Activated CD4-positive, alpha-beta memory T cell treated with anti-CD3 and anti-CD28 coated beads, Interleukin-2, amount 10 ng/mL, durations not matched to agents 7 days and 5 days (primary cell): ENCODE measurements at places on chromosomes 3 and 15. TPM values are rescaled to one million over a fixed set of nuclear protein-coding genes. Genes with fewer than 3 reads are reported as not detected.

DNA sequence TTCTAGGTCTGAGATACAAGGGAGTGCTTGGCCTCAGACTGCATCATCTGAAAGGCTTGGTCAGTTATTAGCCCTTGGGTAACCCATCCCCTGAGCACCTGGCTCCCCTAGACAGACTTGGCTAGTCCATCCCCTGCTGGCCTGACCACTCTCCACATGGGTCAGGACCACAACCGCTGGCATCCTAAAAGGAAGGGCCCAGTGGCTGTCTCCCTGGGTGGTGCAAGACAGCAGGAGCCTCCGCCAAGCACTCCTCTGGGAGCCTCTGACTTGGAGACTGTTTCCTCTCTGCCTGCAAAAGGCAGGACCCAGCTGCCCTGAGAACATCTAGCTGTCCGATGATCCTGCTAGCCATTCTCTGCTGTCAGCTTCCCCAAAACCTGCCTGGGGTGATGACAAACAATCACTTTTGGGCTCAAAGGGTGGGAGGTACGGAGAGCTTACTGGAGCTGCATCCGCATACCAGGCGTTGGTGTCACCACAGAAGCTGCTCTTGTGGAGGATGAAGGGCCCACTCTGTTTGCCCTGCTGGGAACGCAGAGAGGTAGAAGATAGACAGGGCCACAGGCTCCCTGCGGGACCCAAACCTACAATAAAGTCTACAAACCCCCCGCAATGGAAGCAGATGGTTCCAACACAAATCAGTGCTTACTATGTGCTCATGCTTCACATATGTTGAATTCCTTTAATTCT lies 108.0 kb upstream of the PRR20G start:
- DNase-seq: no peak

GRCh38 chr3:184677344-184678316 lies 34.2 kb downstream of the MAGEF1 start:
- no peak for DNase-seq

- no peak for DNase-seq
Observed at GRCh38 chr15:92682741-92683510, 27.4 kb upstream of the FAM174B start.

DNA sequence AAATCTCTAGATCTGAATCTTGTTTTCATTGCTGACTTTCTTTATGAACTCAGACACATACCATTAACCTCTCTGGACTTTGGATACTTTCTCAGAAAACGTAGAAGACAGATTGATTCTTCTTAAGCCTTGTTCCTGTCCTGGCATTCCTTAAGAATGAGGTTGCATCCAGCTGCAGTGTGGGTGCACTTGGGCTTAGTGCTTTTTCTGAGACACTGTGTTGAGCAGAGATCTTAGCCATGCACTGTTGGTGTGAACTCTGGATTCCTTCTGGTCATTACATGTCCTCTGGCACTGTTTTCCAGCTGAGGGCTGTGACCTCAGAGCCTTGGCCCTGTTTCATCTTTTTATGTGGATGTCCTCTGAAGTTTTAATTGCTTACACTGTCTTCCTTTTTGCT lies 428.3 kb downstream of the CNTN4 start:
- DNase-seq: no peak

DNA sequence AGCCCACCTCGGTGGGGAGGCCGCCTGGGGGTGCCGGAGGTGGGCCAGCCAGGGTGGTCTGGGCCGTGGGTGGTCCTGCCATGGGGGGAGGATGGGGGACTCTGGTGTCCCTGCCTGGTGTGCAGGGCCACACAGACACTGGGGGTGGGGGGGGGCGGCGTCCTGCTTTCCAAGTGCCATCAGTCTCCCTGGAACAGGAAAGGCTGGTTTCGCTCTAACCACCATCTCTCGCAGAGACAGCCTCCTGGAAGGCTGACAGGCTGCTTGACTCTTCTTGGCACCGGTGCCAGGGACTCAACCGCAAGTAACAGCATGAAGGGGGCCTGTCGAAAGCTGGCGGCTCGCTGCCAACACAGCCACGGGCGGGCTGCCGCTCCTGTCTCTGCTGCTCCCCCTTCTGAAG lies 40.3 kb downstream of the RGMA start:
- DNase-seq: no peak

DNA sequence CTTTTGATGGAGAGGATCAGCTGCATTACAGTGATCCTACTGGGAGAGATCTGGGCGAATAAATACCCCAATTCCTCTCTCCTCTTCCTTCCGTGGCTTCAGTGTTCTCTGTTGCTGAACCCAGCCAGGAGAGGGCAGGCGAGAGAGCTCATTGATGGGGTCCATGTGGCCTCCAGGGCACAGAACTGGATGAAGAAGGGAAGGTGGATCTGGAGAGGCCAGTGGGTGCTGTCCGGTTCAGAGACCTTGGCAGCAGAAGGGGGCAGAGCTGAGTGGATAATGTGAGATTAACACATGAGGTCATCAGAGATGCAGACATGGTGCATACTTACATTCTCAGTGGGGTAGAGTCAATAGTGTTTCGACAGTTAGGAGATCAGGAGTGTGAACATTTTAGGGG lies 193.6 kb downstream of the CLSTN2 start:
- DNase-seq: no peak

- DNase-seq: peak; percentile 35
Observed at GRCh38 chr3:188309437-188310269, 155.7 kb downstream of the LPP start.

DNA sequence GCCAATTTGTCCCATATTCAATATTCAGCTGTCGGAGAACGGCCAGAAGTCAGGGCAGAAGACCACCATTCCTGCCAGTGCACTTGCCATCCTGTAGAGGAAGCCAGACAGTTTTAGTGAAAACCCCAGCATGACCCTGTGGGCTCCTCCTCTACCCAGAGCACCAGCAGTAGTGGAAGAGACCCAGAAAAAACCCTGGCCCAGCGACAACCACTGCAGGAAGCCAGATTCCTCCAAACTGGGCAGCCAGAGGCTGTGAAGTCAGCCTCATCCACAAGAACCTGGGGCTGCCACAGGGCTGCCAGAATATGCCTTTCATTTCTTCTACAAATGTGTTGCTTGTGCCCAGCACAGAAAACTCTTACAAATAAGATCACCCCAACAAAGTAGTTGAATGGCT lies 67.3 kb downstream of the HMCES start:
- DNase-seq: no peak

DNA sequence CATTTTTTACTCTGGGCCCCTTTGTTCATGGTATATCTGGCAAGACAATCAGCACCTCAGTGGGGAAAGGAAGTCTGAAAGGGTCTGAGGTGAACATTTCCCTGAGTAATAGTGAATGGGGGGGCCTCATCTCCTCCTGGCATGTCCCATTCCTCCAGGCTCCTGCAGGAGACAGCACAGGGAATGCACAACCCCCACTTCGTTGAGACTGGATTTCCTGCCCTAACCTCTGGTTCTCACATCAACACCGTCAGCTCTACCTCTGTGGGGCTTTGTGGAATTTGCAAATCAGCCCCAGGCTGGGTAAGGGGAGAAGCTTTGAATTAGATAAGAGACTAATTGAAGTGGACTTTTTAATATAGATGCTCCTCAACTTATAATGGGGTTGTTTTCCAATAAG lies 168.3 kb upstream of the TRIM42 start:
- DNase-seq: no peak

GOLGA8M gene
- total RNA-seq: 2.7 TPM

GRCh38 chr3:123728014-123728413 lies 143.2 kb upstream of the HACD2 start:
- no peak for DNase-seq

GRCh38 chr15:83930392-83931212 lies 276.7 kb downstream of the ADAMTSL3 start:
- no peak for DNase-seq

CNTN3 gene
- not detected for total RNA-seq

ZDHHC23 gene
- 3.9 TPM for total RNA-seq

BCHE gene
- total RNA-seq: not detected

- DNase-seq: no peak
Observed at GRCh38 chr15:40915679-40916078, 13.5 kb upstream of the DLL4 start.

P3H2 gene
- total RNA-seq: not detected

SLC22A14 gene
- total RNA-seq: not detected

DNA sequence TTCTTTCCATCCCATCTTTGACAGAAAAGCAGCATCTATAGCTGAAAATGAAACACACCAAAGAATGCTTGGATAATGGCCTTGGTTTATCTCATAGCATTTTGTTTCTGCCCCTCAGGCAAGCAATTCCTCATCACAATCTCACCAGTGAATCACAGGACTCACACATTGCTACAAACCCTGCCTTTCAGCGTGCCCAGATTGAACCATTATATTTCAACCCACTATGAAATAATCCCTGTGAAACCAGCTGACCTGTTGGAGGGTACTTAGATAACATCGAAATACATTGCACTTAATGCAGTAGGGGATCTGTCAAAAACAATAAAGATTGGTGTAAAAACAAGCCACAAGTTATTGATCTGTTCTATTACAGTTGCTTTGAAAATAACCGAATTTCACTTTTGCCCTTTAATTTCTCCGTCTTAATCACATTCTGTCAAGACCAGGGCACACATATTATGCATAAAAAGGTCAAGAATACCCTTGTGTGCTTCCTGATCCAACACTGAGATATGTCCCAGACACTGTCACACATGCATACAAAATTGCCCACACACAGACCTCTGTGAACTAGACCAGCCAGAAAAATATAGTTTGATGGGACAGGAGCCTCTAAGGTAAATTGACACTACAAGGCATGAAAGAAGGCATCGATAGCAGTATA lies 839.8 kb downstream of the NTRK3 start:
- no peak for DNase-seq

ROBO2 gene
- total RNA-seq: not detected

DNA sequence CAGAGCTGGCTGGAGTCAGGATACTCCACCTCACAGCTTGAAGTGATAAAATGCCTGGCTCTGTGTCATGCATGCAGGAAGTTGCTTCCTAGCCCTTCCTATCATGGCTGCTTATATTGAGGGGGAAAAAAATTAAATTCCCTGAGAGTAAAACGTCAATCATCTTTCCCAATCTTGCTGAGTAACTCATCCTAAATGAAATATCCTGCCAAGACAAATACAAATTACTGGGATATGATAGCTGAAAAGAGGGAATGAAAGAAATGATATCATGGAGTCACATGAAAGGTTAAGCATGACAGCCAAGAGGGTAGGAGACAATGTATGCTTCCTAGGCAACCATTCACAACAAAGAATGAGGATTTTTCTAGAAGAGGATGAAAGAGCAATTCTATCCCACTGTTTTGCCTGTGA lies 110.6 kb downstream of the ABI3BP start:
- no peak for DNase-seq

CELF6 gene
- 0.58 TPM for total RNA-seq

SKOR1 gene
- total RNA-seq: 0.23 TPM

DNA sequence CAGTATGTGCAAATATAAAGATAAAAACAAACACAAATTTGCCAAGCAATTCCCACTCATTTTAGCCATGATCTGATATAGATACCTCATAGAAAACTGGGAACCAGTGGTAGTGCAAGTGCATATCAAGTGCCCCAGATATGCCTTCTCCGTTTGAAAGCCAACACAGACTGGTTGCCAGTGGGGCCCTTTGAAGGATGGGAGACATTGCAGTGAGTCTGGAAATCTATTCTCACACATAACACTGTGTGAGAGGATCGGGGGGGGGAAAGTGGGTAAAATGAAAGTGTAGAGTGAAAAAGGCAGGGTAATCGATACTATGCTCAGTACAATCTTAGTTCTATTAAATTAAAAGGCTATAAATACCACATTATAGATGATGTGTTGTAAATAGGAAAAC lies 83.0 kb downstream of the CBLB start:
- DNase-seq: no peak

GRCh38 chr3:88044411-88044810 lies 14.4 kb downstream of the CGGBP1 start:
- no peak for DNase-seq

CACNA2D3 gene
- not detected for total RNA-seq
